ENCODE measurements at places on chromosomes 4 and X. TPM values are rescaled to one million over a fixed set of nuclear protein-coding genes. Genes with fewer than 3 reads are reported as not detected.

- no peak for DNase-seq
Measured at GRCh38 chrX:44071847-44072551, 98.8 kb upstream of the NDP start.

GRCh38 chrX:46340696-46341095, 204.5 kb downstream of the ZNF674 start:
- no peak for DNase-seq

BMP3 gene
- not detected for total RNA-seq

- DNase-seq = no peak
Measured at GRCh38 chr4:8167815-8168214, 9.2 kb upstream of the ABLIM2 start.

- no peak for DNase-seq
Measured at GRCh38 chr4:105174098-105174497, 27.4 kb downstream of the TET2 start.

SPANXN3 gene
- total RNA-seq = not detected

- no peak for DNase-seq
Measured at GRCh38 chr4:143618811-143619210, 81.7 kb downstream of the FREM3 start.

DNA sequence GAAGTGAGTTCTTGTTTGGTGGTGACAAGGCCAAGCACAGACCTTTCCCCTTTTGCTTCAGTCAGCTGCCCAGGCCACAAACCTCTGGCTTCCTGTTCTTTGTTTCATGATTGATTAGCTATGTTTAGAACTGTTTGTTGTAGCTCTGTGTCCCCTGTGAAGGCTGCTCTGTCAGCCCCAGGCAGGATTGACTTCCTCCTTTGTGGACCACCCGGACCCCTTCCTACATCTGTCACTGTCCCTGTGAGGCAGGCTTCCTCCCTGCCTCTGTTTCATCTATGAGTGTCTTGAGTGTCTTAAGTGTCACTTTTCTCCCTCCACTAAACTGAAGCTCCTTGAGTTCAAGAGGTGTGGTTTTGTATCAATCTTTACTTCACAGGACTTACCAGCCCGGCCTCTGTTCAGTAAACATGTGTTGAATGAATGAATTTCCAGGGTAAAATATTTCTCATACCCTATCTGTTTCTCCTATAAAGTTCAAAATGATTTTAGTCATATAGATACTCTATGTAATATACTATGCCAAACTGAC, 83.5 kb downstream of the ZNF674 start:
- DNase-seq = no peak

GRCh38 chr4:81454499-81454898, 17.2 kb downstream of the RASGEF1B start:
- no peak for DNase-seq

LEF1 gene
- total RNA-seq = 0.69 TPM

SYN1 gene
- not detected for total RNA-seq

DNA sequence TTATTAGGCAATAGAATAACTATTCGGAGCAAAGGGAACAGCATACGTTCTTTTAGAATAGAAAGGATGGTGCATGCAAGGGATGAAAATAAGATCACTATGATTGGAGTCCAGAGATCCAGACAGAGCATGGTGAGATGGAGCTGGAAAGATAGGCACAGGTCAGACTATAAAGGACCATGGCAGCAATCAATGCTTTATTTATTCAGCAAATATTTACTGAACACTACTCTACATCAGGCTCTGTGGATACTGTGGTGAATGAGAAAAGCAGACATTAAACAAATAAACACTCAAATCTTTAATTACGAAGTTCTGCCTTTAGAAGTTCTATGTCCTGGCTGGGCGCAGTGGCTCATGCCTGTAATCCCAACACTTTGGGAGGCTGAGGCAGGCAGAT, 44.7 kb upstream of the ACSL4 start:
- DNase-seq = no peak

All from NCI-H460 (cell line).